Hematopoietic multipotent progenitor cell treated with erythropoietin and hydrocortisone succinate and interleukin-3 and kit ligand, for 17 days (in vitro differentiated cells): ENCODE measurements at places on chromosomes 5 and 9.

DNA sequence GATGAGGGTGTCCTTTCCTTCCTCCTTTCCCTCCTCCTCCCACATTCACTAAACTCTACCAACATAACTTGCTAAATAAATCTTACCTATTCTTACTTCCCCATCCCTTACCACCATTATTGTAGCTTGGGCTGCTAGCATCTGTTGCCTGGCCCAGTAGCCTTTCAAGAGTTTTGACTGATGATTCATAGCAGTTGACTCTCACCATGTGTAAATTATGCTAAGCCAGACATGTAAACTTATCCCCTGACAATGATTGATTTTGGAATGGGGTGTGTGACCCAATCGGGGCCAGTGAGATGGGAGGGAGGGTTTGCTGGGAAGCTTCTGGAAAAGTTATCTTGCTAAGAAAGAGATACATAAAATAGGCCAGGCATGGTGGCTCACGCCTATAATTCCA, 161.8 kb upstream of the SPRY4 start:
- DNase-seq = no peak

DNA sequence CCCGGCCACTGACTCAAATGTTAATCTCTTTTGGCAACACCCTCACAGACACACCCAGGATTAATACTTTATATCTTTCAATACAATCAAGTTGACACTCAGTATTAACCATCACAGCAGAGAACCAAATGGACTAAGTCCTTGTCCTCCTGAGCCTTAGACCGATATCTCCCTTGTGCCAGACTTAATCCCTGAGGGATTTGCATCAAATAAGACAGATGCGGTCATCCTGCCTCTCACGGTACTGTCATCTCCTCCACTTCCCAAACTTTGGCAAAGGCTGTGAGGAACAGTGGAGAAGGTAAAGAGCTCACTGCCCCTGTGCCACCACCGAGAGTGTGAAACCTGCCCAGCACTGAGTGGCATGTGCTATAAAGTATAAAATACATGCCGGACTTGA, 6.5 kb upstream of the PRRC2B start:
- no peak for DNase-seq

DNA sequence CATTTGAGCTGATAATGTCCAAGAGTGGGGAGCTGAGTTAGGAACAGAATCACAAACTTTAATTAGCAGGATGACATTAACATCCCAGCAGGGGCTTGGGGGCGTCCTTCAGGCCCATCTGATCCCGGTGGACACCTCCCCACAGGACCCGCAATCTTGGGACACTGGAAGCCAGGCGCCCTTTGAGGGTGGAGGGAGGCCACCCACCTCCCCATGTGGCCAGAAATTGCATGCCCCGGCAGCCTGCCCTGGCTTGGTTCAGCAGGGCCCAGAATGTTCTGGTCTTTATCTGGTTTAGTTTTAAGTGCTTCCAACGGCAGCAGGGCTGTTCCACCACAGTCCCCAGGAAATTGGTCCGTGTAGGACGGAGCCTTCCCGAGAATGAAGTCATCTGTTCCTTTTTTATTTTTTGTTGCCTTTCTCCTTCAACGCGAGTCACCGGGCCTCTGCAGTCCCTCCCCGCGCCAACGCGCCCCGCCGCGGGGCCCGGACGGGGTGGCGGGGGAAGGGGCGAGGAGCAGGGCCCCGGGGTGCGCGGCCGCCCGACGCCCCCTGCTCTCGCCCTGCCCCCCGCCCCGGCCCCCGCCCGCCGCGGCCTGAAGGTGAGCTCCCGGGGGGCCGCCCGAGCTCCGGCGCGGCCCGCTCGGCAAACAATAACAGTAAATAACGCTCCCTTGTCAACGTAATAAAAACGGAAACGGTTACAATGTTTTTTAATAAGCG, 207.9 kb downstream of the C9orf50 start:
- no peak for DNase-seq

DNA sequence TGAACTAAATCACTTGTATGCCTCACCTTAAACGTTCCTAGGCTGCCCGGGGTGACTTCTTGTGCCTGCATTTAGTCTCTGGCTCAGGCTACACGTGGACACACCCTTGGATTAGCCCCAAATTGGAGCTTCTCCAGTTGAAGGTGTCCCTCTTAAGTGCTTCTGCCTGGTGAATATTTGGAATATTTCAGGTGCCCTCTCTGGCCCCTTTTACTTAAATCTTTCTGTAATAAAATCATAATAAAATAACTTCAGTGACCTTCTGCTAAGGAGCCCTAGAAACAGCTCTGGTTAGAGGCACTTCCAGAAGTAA, 74.3 kb upstream of the KLF9 start:
- DNase-seq = peak; percentile 75

DNA sequence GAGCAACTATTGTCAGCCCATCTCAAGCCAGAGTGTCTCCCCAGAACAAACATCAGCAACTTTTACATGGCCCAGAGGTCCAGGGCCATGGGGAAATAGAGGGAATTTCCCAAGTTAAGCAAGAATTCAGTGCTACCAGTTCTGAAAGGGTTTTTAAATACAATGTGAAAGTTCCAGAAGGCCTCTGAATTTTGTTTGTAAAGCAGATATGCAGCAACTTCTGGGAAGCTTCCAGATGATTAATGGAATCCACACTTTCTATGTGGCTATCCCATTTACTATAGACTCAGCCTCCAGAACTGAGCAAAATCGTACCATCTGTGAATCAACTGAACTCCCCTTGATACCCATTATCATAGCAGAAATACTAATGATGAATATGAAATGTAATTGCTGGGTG, 93.8 kb downstream of the FEM1C start:
- DNase-seq = no peak

- DNase-seq = no peak
Observed at GRCh38 chr5:147384346-147385193, 125.3 kb downstream of the DPYSL3 start.

GRCh38 chr5:168339109-168339771, 47.8 kb downstream of the WWC1 start:
- no peak for DNase-seq

- no peak for DNase-seq
Observed at GRCh38 chr9:82555431-82556051, 507.4 kb downstream of the RASEF start.

- no peak for DNase-seq
Observed at GRCh38 chr9:95459851-95460517, 56.8 kb downstream of the PTCH1 start.

DNA sequence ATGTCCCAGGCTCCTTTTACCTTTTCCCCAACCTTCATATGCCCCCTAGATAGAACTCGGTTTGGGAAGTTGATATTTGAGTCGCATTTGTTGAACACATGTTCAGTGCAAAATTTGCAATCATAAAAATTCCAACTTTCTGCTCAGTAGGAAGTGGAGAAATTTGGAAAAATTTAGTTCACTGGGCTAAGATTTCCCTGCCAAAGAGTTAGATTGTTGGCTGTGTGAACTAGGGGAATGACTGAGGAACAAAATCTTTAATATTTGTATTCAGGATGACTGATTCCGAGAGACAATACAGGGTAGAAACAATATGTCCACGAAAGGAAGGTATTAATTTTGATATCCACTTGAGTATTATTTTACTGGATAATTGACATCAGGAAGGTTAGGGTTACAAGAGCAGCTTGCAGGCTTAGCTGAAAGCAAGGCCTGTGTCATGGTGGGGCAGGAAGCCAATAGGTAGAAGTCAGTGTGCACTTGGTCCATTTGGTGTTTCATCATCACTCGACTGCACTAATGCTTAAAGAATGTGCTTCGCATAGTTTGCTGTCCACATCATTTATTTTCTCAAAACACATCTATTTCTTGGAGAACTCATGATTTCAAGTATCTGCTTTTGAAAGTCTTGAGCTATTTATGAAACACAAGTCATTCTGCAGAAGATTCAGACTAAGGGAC, 59.4 kb upstream of the GNA14 start:
- DNase-seq = no peak

GRCh38 chr5:158811350-158811749, 288.4 kb downstream of the EBF1 start:
- no peak for DNase-seq

DNA sequence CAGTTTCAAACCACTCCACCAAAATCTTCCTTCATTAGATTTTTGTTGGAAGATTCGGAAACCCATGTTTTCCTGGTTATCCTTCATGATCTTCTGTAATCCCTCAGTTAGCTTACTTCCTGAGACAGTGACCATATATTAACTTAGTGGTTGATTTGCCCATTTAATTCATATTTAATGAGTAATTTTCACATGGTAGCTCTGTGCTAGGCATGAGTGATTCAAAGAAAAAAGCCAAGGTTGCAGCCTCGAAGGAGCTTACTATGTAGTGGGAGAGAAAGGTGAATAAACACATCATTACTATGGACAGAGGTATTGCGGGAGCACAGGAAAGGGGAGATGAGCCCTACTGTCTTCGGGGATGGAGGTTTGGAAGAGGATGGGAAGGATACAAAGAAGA, 158.5 kb downstream of the TLE1 start:
- no peak for DNase-seq

GRCh38 chr9:32571969-32572899, 725 bp downstream of the NDUFB6 start:
- DNase-seq = peak; percentile 89

- DNase-seq = no peak
Observed at GRCh38 chr5:15718421-15719179, 218.6 kb downstream of the FBXL7 start.

DNA sequence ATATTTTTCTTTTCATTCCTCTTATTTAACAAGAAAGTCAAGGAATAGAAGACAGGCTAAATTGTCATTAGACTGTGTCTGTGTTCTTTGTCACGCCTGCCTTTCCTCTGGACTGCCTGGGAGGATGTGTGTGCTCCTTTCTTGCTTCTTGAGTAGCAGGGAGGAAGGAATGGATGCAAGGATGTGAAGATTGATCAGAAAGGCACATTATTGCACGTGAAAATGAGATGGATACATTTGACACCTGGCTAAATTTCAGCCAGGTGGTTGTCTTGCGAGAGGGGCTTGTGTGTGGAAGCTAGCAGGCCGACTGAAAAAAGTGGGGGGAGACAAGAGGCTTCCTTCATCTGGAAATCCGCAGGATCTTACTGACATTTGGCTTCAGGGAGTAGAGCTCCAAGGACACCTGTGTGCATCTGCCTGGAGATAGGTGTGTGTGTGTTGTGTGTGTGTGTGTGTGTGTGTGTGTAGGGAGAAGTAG, 200.1 kb downstream of the MEF2C start:
- DNase-seq = no peak

- DNase-seq = no peak
Observed at GRCh38 chr9:132879457-132880323, 992 bp downstream of the SPACA9 start.

DNA sequence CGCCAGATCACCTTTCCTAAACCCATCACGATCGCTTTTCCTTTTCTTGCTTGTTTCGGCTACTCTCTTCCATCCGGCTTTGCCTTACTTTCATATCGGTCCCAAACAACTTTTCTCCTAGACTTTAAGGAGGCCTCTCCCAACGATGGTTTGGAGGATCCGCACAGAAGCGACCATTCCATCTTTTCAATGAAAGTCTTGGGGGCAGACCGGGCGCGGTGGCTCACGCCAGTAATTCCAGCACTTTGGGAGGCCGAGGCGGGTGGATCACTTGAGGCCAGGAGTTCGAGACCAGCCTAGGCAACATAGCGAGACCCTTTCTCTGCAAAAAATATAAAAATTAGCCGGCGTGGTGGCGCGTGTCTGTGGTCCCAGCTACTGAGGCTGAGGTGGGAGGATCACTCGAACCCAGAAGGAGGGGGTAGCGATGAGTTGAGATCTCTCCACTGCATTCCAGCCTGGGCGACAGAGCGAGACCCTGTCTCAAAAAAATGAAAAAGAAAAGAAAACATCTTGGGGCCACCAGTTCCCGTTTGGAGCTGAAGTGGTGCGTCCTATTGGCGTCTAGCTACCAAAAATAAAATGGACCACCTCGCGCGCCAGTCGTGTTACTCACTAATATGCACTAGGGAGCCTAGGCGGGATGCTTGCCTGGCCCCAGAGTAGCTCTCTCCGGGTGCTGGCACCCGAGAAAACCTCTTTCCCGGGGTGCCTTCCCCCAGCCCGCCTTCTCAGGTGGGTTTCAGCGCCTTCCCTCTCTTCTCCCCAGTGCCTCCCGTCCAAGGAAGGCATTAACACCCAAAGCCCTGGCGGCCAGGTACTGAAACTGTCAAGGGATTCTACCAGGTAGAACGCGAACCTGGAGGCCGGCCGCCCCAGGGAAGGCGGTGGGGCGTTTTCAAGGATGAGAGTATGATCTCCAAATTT, 800 bp upstream of the AP3B1 start:
- peak; percentile 41 for DNase-seq

GRCh38 chr5:88677943-88678769, 204.8 kb downstream of the MEF2C start:
- no peak for DNase-seq

- DNase-seq = no peak
Observed at GRCh38 chr5:79333852-79334557, 98.1 kb downstream of the JMY start.

DNA sequence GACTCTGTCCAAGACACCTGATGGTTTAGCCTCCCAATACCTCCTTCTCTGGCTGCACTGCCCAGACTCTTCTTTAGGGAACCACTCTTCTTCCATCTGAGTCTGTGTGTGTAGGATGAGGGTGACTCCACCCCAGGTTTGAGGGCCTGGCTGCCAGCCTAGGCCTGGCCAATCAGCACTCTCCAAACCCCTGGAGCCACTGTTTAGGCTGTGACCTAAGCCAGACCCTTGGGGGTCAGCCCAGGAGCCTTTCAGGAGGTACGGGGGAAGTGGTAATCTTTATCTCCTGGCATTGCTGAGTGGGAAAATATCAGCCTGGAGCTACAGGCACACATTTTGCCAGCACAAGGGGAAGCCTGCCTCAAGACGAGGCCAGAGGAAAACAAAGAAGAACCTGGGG, 6.2 kb upstream of the ERGIC1 start:
- DNase-seq = no peak

- no peak for DNase-seq
Observed at GRCh38 chr9:70060883-70061507, 17.3 kb downstream of the MAMDC2 start.

GRCh38 chr9:117704597-117704996, 394 bp downstream of the TLR4 start:
- no peak for DNase-seq

GRCh38 chr5:111945535-111945934, 188.5 kb upstream of the NREP start:
- DNase-seq = no peak

- DNase-seq = no peak
Observed at GRCh38 chr5:43123887-43124286, 3.2 kb downstream of the ZNF131 start.

DNA sequence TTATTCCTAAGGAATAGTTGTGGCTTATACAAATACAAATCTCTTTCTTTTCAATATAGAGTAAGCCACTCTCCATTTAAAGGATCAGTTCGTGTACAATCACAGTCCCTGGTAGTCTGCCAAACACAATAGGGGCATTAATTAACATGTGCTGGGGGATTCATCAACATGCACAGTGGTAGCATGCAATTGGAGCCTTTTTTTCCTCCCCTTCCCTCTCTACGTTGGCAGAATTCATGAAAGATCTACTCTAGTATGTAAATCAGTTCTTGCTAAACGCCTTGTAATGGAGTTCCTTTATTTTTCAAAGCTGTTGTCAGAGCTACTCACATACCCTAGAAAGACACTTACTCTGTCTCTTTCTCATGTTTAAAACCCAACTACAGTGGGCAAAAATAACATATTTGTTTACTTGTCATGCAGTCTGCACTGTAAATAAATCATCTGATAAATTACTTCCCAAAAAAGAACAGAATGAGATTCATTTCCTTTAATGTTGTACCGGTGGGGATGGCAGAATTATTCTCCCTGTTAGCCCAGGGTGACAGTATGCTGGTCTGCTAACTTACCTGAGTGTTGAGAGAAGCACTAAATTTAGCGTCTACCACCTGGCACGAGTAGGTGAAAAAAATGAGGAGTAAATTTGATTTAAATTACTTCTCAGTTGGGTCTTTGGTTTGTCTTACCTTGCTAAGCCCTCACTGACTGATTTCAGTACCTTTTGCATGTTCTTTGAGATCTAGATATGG, 341.5 kb upstream of the CCNH start:
- DNase-seq = no peak
